Gastrocnemius medialis (tissue), 4 donors: ENCODE measurements at places on chromosomes 2 and 18. TPM values are rescaled to one million over a fixed set of nuclear protein-coding genes. Genes with fewer than 3 reads are reported as not detected.

Gene CCL20
- not detected for total RNA-seq

Gene HRH4
- not detected for total RNA-seq

GRCh38 chr2:207320381-207321159, 154.8 kb upstream of the KLF7 start:
- H3K27me3 ChIP-seq, result no peaks in the 10 kb centered on the region
- H3K4me1 ChIP-seq, result no peaks in the 10 kb centered on the region
- no peak overlapping the region for H3K4me3 ChIP-seq
- H3K36me3 ChIP-seq, result no peaks in the 10 kb centered on the region

DNA sequence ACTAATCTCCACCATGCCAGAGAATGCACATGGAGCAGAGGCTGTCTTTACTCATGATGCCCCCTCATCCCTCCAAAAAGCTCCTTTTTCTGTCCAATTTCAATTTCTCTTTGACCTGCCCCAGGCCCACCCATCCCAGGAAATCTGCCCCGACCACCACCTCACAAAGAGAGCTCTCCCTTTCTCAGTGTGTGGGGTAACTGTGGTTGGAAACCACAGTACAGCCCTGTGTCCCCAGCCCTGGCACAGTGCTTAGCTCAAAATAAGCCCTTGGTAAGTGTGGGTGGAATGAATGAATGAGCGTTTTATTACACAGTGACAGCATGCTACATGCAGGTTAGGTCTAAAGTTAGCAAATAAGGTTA, 43.7 kb upstream of the CAB39 start:
- H3K27me3 ChIP-seq, result no peaks in the 10 kb centered on the region
- H3K4me1 ChIP-seq, result peaks cover 78% of the 10 kb centered on the region
- DNase-seq, result no peak
- no peaks in the 10 kb centered on the region for H3K36me3 ChIP-seq
- H3K27ac ChIP-seq, result peak overlapping the region; percentile 89
- H3K4me3 ChIP-seq, result no peak overlapping the region

DNA sequence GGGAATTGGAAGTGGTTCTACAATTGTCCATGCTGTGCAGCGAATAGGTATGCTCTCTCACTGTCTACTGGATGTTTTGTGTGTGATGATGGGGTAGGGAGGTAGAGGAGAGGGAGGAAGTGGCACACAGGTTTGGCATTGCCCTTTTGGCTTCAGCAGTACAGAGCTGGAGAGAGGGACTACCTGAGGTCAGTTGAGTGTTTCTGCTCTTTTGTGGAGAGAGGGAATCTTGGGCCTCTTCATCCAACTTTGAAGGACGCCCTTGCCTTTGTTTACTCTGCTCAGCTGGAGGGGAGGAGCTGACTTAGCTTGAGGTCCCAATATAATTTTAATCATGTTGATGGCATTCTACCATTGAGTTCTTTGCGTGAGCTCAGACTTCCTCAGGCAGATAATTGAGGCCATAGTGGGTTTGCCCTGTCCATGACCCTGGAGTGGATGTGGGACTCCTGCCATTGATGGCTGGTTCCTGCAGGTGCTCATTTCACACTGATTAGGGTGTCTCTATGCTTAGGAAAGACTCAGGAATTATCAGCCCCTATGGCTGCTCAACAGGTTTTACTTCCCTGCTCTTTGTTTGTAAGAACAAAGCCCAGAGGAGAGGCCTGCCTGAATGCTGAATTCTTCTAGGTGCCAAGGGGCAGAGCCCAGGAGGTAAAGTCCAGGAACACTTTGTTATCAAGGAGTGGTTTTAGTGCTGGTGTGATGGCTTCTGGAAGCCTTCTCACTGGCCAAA, 7.2 kb downstream of the RPIA start:
- H3K27ac ChIP-seq, result no peak overlapping the region
- no peak for DNase-seq
- peaks cover 19% of the 10 kb centered on the region for H3K4me1 ChIP-seq
- H3K4me3 ChIP-seq, result no peak overlapping the region
- no peaks in the 10 kb centered on the region for H3K36me3 ChIP-seq
- H3K27me3 ChIP-seq, result no peaks in the 10 kb centered on the region
